Brain microvascular endothelial cell (primary cell): ENCODE measurements at places on chromosomes 6 and 20.

DNA sequence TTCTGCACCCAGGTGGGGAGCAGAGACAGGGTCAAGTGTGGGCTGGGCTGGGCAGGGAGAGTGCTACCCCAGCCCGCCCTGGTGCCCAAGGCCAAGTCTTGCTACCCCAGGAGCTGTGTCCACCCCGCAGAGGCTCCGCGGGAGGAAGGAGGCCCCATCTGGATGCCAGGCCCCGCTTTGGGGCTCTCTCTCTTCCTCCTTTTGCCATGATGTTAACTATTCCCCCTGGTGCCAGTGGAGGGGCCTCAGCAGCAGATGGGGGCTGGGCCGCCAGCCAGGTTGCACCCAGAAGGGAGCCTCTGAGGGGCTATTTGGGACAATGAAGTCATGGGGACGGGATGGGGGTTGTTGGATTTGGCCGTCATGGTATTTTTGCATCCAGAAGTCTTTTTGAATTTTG, 9.3 kb downstream of the SLC17A9 start:
- no peak for DNase-seq

GRCh38 chr20:45796337-45797065, 4.7 kb downstream of the DNTTIP1 start:
- DNase-seq = no peak

- DNase-seq = no peak
Observed at GRCh38 chr6:109050447-109051102, 44.1 kb downstream of the SESN1 start.

DNA sequence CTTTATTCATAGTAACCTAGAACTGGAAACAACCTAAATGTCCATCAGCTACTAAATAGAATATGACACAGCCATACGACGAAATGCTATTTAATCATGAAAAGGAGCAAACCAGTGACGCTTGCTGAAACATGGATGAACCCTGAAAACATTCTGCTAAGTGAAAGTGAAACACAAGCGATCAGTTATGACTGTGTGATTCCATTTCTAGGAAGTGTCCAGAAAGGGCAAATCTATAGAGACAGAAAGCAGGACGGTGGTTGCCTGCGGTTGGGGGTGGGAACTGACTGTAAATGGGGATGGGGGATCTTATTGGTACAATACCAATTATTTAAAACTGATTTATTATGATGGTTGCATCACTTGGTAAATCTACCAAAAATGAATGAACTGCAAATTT, 126.8 kb downstream of the IPCEF1 start:
- DNase-seq = no peak

- no peak for DNase-seq
Observed at GRCh38 chr20:30815577-30816181, 441.8 kb upstream of the DEFB115 start.

DNA sequence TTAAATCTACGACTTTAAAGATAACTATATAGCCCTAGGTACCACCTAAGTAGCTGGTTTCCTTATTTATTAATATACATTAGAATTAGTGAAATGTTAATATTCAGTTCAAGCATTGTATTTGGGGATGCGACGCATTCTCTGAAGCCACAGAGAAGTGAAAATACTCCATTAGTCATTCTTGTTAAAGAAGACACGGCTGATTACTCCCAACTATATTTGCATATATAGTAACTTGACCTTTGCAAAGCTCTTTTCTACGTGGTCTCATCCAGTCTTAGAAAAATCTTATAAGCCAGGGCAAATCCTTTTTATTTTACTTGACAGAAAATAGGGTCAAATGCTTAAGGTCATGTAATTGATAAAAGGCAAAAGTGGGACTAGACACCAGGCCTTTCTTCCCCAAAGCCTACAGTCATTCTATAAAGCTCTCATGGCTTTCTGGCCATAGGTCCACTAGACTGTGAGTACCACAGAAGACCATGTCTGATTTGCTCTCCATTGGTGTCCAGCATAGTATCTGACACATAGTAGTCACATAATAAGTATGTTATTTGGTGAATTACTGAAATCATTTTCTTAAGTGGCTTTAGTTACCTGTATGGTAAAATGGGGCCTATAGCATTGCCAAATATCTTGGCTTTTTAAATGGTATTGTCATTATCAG, 11.3 kb downstream of the ZHX3 start:
- no peak for DNase-seq
